ENCODE measurements at places on chromosomes 5 and 9.
A peak's percentile ranks its signal among the peaks of the same experiment; 100 is the strongest.

DNA sequence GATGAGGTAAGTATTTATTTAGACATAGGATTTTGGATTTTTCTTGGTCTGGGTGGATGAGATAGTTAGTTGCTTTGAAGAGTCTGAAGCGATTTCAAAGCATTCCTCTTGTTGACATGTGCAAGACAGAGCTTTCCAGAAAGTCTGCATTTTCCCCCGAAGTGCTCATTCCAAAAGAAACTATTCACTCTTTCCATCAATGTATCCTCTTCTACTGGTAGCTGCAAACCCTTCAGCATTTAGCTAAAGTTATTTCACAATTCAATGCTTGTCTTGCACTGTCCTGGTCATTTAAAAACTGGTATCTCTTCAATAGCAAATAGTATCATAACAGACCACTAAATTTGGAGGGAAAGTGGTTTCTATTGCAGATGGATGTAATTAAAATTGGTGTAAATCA, 13.0 kb downstream of the NREP start:
- no peak for DNase-seq

DNA sequence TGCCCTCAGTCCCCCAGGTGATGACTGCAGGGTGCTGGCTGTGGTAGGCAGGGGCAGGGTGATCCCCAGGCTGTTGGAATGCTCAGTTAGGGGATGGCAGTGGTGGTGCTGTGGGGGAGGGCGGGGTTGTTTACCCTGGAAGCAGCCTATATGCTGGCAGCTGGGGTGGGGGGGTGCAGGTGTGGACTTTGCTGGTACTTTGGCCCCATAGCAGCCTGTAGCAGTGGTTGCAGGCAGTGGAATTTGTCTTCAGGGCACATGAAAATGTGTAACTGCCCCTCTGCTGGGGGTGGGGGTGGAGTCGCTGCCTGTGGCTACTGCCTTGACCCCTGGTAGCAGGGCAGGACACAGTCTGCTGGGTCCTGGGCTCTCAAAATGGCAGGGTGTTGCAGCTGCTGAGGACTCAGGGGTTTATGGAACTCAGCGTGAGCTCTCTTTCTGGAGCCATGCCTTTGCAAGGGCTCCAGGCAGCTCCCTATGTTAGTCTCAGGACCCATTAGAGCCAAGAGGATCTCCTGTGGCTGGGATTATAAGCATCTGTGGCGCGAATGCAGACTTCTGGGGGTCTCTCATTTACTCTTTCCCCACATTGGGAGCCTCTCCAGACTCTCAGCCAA, 65.0 kb downstream of the RMI1 start:
- DNase-seq: no peak

DNA sequence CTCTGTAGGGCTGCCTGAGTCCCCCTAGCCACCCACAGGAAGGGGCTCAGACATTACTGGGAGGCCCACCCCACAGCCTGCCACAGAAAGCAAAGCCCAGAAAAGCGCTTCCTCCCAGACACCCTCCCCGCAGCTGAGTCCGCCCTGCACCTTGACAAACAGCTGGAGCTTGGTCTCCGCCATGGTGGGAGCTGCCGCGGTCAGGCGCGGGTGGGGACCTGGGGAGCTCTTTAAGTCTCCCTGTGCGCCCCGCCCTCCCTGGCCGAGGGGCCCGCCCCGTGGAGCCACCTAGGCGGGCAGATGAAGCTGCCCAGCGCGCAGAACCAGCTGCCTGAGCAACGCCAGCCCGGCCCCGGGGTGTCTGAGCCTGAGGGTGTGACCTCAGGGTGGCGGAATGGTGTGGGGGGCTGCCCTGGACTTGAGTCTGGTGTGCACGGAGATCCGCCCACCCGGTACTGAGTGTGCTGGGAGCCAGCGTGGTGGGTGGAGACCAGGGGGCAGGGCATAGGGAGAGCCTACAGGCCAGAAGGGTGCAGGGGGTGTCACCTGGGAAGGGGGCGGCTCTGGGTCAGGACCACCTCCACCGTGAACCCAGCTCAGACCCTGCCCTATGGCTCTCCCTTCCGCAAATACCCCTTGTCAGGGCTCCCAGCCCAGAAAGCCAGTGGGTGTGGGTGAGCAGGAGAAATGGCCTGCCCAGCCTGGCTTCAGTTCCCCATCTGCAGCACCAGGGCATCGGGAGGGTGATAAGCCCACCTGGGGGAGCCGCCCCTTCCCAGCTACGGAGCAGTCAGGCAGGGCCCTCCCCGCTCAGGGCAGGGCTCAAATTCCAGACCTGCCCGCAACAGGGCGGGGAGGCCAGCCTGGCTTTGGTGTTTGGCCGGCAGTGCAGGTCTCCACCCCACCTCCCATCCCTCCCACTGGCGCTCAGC, at the start of gene CLIC3:
Gene CLIC3 (minus strand): TSS at position 208 of the 932 bp plus-strand sequence. CDS start 25 bp downstream, at position 183.
- peak; percentile 45 for DNase-seq

DNA sequence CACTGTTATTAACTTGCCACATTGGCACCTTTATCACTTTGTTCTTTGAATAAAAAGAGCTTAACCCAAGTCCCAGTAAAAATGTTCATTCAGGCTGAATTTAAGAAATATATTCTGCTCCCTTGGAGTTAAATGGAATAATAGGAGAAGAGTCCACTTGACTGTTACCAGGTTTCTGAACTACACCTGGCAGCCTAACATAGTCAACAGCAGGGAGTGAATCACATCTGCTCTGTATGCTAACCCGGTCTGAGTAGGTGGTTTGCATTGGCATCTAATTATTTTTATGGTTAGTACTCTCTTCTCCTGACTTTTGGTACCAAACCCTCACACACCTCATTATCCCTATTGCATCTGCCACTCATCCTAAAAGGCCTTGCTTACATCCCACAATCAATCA, 86.7 kb downstream of the STK32A start:
- DNase-seq: no peak

GRCh38 chr5:80707645-80708044, 52.9 kb upstream of the DHFR start:
- DNase-seq: no peak

DNA sequence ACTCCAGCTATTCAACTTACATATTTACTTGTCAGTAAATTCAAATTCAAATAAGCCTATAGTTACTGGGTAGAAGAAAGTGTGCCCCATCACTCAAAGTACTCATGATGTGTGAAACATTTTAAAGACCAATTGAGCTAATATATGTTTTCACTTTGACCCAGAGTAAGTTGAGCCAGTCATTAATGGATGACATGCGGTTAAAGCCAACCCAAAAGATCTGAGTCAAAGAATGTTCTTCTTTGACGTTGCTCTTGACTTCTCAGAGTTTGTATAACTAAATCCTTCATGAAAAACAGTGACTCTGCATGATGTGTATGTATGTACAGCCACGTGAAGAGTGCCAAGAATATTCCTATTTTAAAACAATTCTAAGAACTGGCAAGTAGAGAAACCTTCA, 237.4 kb downstream of the NR2F1-AS1 start:
- DNase-seq: no peak

- DNase-seq: no peak
These were observed 88.2 kb downstream of the RGS7BP start for GRCh38 chr5:64594025-64594424.

- DNase-seq: no peak
These were observed 102.0 kb downstream of the NSG2 start for GRCh38 chr5:174147551-174147950.

DNA sequence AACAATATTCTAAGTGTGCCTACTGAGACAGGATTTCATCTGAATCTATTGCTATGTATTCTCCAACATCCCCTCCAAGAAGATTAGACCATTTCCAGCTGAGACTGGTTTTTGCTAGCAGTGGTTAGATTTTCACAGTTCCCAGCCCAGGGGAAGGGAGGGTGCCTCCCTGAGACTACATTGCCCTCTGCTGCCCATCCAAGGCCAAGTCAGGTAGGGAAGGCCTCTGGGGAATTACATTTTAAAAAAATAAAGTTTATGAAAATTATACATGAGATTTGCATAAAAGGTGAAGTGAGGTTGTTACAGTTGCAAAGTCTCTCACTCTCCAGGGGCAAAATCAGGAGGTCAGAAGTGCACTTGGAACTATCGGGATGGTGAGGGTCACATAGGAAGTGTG, 28.0 kb upstream of the SYK start:
- DNase-seq: no peak

- DNase-seq: no peak
These were observed 147.2 kb downstream of the PDE4D start for GRCh38 chr5:59746241-59746765.

DNA sequence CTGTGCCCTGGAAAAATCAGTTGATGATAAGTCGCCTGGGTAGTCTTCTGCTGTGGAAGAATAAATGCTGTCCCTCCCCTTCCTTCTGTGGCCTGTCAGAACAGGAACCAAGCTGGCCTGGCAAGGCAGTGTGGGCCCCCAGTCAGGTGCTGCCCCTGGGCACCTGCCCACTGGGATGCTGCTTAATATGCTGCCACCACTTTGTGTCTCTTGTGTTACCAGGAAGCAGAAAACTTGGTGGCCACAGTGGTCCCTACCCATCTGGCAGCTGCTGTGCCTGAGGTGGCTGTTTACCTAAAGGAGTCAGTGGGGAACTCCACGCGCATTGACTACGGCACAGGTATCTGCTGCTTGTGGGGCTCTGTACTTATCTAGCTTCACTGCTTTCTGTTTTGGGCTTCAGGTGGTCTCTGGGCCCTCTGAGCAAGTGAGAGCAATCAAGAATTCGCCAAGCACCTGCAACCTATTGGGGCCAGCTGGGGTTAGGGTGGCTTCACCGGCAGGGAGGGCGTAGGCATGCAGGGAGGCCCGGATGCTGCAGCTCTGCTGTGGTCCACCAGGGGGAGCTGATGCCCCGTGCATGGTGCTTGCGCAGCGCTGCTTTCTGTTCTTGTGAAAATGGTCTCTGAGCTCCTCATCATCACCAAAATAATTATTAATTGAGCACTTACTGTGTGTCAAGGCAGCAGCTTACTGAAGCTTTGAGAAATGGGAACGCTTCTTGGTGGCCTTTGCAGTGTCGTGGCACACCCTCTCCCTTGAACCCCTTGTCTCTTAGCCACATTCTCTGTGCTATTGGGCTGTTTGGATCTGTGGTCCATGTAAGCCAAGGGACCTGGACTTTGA, 20.3 kb downstream of the PTPA start:
- peak; percentile 74 for DNase-seq

GRCh38 chr5:41857989-41858388, 12.2 kb downstream of the OXCT1 start:
- no peak for DNase-seq

DNA sequence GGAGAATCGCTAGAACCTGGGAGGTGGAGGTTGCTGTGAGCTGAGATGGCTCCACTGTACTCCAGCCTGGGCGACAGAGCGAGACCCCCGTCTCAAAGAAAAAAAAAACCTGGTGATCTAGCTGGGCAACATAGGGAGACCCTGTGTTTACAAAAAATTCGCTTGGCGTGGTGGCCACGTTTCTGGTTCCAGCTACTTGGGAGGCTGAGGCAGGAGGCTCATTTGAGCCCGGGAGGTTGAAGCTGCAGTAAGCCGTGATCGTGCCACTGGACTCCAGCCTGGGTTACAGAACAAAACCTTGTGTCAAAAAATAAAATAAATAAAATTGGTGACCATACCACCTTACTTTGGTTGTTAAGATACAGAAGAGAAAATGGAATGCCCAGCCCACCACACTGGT, 1.8 kb upstream of the HNRNPAB start:
- no peak for DNase-seq

DNA sequence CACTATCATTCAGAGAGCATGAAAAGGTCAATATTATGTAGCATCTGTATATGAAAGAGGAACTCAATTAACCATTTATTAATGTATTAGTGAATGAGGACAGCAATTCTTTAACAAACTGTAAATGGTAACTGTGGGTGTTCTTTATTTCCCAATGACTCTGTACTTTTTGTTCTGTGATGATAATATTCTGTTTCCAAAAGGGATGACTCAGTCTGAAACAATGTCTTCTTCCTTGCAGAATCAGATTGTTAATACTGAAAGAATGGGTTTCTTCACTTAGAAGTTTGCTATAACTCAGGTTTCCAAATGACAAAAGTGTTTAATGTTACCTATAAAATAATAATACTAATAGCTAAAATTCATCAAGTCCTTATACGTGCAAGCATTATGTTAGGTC, 1518.7 kb upstream of the WWC1 start:
- DNase-seq: no peak

DNA sequence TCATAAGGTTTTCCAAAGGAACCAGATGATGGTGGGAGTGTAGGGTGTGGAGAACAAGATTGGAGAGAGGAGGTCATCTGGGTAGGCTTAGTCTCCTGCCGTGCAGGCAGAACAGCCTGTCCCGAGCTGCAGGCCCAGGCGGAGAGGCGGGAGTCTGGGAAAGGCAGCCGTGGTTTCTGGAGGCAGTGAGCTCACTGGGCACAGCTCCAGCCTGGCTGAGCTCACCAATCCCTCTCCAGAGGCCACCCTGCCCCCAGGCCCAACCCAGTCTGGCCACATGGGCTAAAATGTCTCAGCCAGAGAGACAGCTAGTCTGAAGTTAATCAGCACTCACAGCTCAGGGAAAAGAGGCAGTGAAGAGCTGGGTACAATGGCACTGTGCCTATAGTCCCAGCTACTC, 12.3 kb downstream of the P4HA2 start:
- DNase-seq: no peak

DNA sequence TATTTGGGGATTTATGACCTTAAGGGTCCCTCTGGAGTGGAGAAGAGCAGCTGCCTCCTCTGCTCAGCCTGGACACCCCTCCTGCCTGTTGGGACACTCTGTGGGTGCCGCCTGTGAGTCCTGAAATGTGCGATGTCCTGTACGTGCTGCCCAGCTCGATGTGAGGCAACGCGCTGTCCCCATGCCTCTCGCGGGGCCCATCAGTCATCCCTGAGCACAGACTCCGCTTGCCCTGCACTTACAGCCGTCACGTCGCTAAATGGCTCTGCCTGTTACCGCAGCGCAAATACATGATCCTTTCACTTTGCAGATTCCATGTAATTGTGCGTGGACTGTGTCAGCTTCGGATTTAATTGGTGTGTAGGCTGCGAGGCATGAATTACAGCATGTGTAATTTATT, 27.1 kb downstream of the IRX4 start:
- no peak for DNase-seq

DNA sequence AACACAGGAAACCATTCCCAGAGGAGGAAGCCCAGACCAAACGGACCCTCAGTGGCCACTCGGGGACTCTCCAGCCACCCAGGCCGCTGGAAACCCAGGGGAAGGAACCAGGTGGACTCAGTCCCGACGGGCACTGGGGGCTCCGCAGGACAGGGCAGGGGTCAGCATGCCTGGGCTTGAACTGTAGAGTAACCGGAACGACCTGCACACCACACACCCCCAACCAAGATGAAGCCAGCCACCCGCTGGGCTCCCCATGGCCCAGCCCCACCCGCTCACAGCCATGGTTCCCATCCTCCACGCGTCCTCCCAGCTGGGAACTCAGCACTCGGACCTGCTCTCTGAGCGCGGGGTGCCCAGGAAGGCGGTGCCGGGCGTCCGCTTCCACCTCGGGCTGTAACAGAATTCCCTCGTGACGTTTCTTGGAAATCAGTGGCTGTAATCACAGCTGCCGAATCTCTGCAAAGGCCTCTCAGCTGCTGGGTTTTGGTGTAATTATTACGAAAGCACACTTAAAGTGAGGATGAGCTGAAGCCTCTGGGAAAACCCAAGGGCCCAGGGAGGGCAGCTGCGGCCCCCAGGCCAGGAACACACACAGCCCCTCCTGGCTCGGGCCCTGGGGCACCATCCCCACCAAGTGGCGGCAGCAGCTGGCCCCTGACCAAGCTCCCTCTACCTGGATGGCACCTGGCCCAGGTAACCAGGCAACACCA, 13.8 kb downstream of the NACC2 start:
- no peak for DNase-seq

- no peak for DNase-seq
These were observed 5.2 kb downstream of the HAPLN1 start for GRCh38 chr5:83715236-83716065.

GRCh38 chr9:135995816-135996215, 34.6 kb upstream of the UBAC1 start:
- DNase-seq: no peak

- no peak for DNase-seq
These were observed 71.0 kb downstream of the FER start for GRCh38 chr5:108818613-108819272.
